ENCODE measurements at places on chromosomes 7 and 10.

GRCh38 chr10:101330631-101331225 is 23.2 kb upstream of the BTRC start:
- no peak for DNase-seq

DNA sequence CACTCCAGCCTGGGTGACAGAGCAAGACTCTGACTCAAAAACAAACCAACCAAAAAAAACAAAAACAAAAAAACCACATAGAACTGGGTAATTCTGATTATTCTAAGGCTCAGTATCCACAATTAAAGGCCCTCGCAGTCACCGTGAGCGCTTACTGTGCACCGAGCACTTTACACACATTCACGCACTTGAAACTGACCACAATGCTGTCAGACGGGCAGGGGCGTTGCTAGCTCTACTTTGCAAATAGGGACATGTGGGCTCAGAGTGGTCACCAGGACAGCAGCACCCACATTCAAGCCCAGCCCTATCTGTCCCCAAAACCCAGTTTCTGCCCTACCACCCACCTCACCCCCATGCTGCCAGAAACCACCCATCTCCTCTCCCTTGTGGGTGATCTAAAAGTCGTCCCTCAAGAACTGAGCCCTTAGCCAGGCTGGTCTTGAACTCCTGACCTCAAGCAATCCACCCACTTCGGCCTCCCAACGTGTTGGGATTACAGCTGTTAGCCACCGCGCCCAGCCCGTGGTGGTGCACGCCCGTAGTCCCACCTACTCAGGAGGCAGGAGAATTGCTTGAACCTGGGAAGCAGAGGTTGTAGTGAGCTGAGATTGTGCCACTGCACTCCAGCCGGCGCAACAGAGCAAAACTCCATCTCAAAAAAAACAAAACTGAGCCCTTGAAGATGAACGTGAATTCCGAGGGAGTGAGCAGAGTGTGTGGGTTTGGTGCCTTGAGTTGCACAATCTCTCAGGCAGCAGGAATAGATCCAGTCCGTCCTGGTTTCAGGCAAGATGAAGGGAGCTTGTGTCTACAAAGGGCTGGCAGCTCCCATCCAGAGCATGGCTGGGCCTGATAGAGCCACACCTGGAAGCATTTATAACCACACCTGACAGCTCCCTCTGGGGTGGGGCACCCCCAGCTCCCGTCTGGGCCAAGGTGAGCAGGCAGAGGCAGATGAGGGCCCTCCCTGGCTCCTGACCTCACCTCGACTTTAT is 5.4 kb upstream of the HSPB1 start:
- DNase-seq: no peak

DNA sequence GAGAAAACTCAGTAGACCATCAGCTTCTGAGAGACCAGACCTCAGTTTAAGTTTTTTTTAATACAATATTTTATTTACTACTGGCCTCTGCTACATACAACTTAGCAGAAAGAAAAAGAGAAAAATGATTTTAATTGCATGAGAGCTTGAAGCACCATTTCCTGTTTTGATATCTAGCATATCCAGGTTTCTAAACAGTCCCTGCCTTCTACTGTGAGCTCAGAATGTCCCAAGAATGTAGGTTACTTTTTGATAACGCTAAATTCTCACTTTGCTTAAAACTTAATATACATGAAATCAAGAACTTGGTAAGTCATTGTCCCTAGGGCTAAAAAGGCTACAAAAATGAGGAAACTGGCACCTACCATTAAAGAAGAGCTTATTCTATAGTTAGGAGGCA is 7.0 kb downstream of the TMEM243 start:
- no peak for DNase-seq

- DNase-seq: no peak
These were observed 81.8 kb downstream of the HERPUD2 start for GRCh38 chr7:35613150-35613549.

- DNase-seq: no peak
These were observed 66.9 kb downstream of the BBS9 start for GRCh38 chr7:33196221-33196620.

- DNase-seq: no peak
These were observed 54.7 kb upstream of the FIGNL1 start for GRCh38 chr7:50504646-50505546.

- DNase-seq: no peak
These were observed 196.5 kb upstream of the PRPS1L1 start for GRCh38 chr7:18224138-18224537.

Data from NK-92 treated with Interleukin-12 subunit alpha and Interleukin-12 subunit beta, amount 100 ng/mL, for 24 hours (cell line).